ENCODE measurements at places on chromosomes 6 and 20.
A peak's percentile ranks its signal among the peaks of the same experiment; 100 is the strongest.

DNA sequence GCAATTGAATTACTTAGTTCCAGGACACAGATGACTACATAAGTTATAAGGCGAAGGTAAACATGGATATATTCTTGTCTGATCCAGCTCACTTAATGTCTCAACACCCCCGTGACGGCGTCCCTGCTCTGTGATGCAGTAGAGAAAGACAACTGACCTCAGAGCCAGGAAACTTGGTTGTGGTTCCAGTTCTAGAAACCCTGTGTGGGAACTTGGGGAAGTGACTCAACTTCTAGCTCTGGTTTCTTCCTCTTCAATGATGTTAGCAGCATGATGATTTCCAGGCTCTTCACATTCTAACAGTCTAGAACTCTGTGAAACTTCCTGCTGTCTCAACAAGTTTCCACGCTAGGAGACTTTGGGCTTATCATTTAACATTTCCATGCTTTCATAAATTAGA, 18.4 kb downstream of the LAMA4 start:
- DNase-seq, result no peak

DNA sequence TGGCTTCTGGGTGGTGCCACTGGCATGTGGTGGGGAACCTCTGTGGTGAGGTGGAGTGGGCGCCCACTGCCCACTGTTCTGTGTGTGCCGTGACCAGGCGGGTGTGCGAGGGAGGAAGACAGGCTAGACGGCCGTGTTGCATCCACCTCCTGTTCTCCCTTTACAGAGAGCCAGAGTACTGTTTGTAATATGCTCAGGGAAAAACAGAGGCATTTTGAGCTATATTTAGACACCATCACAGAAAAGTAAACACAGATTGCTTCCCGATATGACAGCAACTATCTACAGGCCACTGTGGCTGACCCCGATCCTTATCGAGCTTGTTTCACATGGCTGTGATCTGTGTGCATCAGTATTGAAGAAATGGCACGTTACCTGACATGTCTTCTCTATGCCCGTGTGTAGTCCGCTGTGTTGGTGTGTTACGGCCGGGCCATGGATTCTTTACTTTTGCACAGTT, 45.6 kb downstream of the ARID1B start:
- DNase-seq, result no peak

GRCh38 chr6:150276937-150277742, 91.7 kb upstream of the IYD start:
- no peak for DNase-seq

DNA sequence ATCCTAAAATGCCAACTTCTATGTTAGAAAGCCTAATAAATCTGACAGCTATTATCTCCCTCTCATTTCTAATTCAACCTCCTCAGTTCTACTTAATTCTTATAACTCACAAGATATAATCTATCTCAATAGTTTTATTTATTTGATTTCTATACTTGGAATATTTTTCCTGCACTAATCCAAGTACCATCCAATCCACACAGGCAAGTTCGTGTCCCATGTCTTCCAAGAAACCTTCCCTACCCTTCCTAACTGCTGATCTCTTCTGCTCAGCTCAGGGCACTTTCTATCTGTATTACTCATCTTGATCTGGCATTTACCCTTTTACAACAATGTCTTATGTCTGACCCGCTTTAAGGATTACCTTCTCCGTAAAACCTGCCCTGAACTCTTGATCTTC, 18.2 kb downstream of the NCOA5 start:
- no peak for DNase-seq

- peak; percentile 67 for DNase-seq
Measured at GRCh38 chr6:34189806-34190503, 44.1 kb upstream of the GRM4 start.

GRCh38 chr6:36340618-36341454, 4.1 kb upstream of the BNIP5 start:
- peak; percentile 17 for DNase-seq

- no peak for DNase-seq
Measured at GRCh38 chr20:5569021-5569420, 181.2 kb upstream of the SHLD1 start.

DNA sequence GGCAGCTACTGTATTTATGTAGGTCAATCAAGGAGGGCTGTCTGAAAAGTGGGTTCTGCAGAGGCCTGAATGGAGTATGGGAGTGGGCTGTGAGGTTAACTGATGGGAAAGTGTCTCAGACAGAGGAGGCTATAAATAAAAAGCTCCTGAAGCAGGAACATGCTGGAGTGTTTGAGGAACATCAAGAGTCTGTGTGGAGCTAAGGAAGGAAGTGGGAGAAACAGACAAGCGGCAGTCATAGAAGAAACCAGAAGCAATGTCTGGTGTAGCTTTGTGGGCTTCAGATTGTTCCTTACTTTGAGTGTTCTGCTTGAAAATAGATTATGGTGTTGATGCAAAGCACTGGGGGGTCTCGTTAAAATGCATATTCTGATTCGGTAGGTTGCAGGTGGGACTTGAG, 101.5 kb upstream of the OGFRL1 start:
- DNase-seq, result no peak

DNA sequence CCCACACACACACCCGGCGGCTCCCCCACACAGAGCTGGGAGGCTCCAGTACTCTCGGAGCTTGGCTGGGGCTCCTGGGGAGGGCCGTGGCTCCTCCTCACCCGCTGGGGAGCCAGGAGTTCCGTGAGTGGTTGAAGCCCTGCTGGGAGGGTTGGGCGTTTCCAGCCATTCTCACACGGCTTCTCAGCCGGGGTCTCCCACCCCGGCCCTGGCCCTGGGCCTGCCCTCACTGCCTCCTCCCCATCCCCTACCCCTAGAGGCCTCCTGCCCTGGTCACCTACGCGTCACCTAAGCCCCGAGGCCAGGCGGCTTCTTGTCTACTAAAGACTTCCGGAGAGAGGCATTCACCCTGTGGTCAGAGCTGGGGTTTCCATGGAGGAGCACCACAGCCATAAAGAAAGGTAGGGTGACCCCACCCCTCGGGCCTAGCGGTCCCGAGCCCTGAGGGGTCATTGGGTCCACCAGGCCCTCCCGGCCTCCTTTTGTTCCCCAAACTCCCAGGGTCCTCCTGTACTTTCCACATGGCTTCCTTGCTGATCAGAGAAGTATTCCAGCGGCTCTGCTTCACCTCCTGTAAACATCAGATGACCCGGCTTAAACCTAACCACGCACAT, 99.3 kb downstream of the TTLL2 start:
- DNase-seq, result no peak

DNA sequence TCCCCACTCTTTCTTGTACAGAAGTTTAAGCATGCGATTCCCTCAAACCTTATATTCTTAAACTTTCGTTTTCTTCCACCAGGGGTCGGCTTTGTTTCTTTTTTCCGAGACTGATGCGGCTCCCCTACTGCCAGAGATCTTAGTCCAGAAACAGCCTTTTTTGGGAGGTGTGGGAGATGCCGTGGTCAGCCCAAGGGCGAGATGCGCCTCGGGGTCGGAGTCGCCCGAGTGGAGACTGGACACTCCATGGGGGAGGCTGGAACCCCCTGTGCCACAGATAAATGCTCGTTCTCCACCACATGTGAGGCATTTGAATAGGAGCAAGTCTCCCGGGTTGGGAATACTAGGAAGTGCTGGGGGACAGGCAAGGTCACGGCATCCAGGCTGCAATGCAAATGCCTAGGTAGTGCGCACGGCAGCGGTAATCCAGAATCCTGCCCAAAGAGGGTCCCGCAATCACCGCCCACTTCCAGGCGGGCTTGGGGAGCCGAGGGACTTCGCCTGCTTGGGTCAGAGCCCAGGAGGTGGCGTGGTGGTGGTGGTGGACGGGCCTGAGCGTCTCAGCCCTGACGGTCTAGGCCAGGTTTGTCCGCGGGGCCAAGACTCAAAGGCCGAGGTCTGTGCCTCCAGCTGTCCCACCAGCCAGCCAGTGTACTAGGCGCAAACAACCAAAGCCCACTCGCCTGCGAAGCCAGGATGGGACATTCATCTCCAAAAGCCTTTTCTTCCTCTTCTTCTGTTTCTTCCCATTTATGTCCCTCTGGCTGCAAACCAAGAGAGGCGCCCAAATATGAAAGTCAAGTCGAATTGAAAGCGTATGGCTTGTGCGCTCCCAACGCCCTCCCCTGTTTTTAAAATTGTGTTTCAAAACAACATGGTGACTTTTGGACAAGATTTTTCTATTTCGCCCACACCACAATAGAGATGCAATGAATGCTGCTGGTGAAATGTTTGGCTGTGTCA, 39.3 kb upstream of the OSTM1 start:
- no peak for DNase-seq

- DNase-seq, result no peak
Measured at GRCh38 chr20:57064836-57065235, 201.6 kb downstream of the BMP7 start.

DNA sequence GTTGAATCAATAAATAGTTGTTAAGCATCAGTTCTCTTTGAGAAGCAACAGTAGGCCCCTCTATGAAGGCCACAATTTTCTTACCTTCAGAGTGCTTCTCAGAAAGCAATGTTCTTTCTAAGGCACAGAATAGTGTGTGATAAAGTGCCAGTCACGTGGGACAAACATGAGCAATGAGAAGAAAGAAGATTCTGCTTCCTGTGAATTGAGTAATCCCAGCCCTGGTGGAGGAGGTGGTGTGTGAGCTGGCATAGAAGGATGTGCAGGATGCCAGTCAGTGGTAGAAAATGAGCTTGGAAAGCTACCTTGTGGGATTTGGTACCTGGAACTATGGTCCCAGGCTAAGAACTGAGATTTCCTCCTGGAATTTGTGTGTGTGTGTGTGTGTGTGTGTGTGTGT, 21.7 kb downstream of the KIZ start:
- no peak for DNase-seq

GRCh38 chr6:33882154-33882553, 78.4 kb upstream of the MLN start:
- DNase-seq, result no peak

- no peak for DNase-seq
Measured at GRCh38 chr6:37583261-37583660, 83.6 kb upstream of the CCDC167 start.

DNA sequence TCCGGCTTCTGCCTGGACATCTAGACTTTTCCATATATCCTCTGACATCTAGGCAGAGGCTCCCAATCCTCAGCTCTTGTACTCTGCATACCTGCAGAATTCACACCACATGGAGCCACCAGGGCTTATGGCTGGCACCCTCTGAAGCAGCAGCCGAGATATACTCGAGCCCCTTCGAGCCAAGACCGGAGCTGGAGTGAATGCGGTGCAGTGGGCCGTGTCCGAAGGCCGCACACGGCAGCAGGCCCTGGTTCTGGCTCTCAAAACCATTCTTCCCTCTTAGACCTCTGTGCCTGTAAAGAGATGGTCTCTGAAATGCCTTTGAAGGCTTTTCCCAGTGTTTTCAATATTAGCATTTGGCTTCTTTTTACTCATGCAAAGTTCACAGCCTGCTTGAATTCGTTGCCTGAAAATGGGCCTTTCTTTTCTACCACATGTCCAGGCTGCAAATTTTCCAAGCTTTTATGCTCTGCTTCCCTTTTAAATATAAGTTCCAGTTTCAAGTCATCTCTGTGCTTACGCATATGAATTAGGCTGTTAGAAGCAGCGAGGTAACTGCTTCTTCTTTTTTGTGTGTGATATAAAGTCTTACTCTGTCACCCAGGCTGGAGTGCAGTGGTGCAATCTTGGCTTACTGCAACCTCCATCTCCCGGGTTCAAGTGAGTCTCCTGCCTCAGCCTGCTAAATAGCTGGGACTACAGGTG, 3.8 kb upstream of the SIRPB1 start:
- DNase-seq, result no peak

GRCh38 chr20:44153636-44154043, 33.3 kb downstream of the JPH2 start:
- no peak for DNase-seq
